Fibroblast of skin of right biceps (primary cell): ENCODE measurements at places on chromosomes 16 and 17.

GRCh38 chr17:77924757-77925336 lies 33.7 kb upstream of the TNRC6C start:
- DNase-seq = peak; percentile 35

DNA sequence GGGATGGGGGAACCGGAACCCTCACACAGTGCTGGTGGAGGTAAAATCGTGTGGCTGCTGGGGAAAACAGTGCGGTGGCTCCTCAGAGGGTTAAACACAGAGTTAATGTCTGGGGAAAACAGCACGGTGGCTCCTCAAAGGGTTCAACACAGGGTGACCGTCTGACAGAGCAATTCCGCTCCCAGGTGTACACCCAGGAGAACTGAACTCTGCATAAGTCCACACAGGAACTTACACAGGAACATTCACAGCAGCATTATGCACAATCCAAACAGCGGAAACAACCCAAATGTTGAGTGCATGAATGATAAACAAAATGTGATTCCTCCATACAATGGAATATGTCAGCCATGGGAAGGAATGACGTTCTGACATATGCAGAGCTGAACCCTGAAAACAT lies 51.4 kb downstream of the CCDC57 start:
- DNase-seq = no peak

GRCh38 chr16:4583906-4584305 lies 27.8 kb downstream of the C16orf96 start:
- DNase-seq = no peak

GRCh38 chr17:10091046-10091445 lies 107.4 kb downstream of the GAS7 start:
- DNase-seq = peak; percentile 62

DNA sequence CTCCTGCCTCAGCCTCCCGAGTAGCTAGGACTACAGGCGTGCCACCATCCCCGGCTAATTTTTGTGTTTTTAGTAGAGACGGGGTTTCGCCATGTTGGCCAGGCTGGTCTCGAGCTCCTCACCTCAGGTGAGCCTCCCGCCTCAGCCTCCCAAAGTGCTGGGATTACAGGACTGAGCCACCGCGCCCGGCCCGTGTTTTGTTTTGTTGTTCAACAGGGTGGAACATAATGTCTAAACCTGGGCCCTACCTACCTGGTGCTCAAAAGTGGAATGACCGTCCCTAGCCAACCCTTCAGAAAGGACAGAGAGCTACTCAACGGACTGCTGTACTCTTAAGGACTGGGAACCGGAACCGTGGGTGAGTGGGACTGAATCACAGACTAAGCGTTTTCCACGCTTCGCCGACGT lies 772 bp upstream of the KIF22 start:
- DNase-seq = no peak

DNA sequence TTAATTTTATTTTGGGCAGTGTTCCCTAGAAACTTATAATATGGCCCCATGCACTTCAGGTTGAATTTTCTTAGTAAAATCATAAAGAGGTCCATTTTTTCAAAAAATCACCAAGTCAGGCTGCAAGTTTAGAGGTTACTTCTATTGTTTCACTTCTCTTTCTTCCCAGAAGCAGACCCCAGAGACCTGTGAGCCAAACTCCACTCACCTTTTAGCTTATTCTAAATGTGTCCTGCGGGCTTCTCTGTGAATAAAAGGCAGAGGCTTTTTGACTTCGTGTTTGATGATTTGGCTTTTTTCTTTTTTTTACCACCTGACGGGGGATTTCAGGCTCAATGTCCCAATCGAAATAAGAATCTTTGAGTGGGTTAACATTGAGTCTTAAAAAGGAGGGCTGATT lies 7.4 kb downstream of the PRKCB start:
- DNase-seq = no peak

GRCh38 chr16:79296491-79296890 lies 304.0 kb downstream of the MAF start:
- no peak for DNase-seq

DNA sequence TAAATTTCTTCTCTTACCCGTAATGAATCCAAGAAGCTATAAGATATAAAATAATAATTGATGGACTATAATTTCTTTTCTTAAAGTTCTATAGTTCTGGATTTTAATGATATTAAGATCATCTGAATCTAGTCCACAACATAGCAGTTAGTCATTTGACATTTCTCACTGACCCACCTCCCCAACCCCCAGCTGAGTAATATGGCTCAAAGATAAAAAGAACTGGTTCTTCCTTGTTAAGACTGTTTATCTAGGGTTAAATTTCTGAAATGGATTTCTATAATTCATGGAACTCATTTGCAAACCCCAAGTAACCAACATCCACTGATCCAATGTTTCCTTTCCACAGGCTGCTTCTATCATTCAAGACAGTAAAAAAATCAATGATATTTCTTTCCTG lies 133.9 kb upstream of the SOX9 start:
- DNase-seq = peak; percentile 17

DNA sequence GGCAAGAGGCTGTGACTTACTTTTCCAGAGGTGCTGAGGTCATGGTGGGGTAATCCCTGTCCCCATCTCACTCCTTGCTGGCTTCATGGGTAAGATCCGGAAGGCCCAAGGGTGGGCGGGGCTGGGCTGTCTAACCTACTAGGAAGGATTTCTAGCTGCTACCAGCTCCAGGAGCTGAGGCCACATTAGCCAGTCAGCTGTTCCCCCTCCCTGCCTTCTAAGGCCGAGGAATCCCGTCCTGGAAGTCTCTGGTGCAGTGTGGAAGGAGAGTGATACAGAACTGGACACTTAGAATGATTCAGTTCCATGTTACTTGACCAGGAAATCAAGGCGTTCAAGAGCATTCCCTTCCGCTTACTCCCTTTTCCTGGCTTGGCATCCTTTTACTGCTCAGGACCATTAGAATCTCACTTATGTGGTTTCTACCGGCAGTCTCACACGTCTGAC lies 8.9 kb downstream of the GNGT2 start:
- DNase-seq = peak; percentile 85

DNA sequence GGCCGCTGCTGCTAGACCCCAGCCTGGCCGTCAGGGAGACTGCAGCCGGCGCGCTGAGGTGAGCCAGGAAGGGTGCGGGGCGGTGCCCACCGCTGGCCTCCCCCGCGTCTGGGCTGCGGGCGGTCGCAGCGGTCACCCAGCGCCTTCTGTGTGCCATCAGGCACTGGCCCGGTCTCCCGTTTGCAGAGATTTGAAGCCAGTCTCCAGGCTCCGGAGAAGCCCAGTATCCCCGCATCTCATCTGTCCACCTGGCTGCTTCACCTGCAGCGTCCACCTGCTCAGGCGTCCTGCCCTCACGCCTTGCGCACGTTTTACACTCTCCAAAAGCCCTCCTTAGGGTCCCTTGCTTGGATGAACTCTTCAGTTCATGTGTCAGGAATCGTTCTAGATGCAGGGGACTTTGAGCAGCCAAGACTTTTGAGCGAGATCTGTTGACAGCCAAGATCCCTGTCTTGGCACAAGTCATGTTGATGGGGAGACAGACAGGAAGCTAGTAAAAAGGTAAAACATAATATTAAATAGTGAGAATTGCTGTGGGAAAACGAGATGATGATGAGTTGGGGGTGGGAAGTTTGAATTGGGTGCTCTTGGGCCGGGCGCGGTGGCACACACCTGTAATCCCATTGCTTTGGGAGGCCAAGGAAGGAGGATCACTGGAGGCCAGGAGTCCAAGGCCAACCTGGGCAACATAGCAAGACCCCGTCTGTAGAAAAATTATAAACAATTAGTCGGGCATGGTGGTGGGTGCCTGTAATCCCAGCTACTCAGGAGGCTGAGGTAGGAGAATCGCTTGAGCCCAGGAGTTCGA lies 916 bp downstream of the HEATR3 start:
- no peak for DNase-seq

- no peak for DNase-seq
These were observed 58.5 kb downstream of the LMF1 start for GRCh38 chr16:912322-912683.

DNA sequence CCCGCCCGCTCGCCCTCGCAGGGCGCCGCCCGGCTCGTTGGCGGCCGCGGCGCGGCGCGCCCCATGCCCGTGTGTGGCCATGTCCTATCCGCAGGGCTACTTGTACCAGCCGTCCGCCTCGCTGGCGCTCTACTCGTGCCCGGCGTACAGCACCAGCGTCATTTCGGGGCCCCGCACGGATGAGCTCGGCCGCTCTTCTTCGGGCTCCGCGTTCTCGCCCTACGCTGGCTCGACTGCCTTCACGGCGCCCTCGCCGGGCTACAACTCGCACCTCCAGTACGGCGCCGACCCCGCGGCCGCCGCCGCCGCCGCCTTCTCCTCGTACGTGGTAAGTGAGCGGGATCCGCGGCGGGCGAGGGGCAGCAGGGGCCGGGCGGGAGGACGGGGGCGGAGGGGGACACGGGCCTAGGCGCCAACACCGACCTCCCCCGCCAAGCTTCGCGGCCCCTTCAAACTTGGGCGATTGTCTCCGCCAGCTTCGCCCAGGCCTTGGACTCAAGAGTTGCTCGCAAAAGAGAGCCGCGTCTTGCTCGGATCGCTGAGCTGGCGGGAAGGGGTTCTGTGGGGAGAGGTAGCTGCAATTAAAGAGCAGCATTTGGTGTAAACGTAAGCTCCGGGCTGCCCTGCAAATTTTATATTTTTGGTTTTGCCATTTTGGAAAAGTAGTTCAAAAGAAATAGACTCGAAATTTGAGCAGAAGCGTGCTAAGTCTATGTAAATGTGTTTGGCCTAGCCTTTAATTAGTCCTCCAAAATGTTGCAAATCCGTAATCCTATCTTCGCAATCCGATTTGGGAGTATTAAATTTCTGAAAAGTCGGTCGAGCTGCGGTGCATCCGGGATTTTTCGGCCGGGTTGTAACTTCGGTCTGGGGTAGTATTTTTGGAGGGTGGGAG lies 702 bp downstream of the IRX5 start:
- peak; percentile 45 for DNase-seq

DNA sequence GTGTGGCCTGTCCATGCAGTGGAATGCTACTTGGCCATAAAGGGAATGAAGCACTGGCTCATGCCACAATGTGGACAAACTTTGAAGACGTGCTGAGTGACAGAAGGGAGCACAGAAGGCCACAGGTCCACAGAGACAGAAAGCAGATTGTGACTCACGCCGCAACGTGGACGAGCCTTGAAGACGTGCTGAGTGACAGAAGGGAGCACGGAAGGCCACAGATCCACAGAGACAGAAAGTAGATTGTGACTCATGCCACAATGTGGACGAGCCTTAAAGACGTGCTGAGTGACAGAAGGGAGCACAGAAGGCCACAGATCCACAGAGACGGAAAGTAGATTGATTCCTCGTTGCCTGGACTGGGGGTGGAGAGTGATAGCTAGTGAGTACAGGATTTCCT lies 19.2 kb downstream of the ZC3H18 start:
- DNase-seq = no peak

- DNase-seq = no peak
These were observed 120.2 kb downstream of the SMG6 start for GRCh38 chr17:2183346-2183745.

DNA sequence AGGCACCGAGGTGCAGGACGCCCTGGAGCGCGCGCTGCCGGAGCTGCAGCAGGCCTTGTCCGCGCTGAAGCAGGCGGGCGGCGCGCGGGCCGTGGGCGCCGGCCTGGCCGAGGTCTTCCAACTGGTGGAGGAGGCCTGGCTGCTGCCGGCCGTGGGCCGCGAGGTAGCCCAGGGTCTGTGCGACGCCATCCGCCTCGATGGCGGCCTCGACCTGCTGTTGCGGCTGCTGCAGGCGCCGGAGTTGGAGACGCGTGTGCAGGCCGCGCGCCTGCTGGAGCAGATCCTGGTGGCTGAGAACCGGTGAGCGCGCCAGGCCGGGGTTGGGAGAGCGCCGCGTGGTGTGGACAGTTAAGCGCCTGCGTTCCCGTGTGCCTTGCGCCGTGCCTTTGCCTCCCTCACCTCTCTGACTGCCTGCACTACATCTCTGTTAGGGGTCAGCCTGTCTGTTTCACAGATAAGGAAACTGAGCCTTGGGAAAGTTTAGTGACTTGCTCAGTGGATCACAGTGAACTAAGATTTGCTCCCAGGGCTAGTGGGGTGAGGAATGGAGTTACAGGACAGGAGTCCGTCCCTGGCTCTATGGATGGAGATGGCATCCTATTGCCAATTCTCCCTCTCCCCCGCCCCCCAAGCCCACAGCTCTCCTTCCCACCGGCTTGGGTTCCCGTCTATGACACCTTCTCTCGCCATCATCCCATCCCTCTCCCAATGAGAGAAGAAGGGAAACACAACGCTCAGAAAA lies 880 bp downstream of the SARM1 start:
- DNase-seq = peak; percentile 34

- DNase-seq = peak; percentile 95
These were observed 27.7 kb downstream of the SRL start for GRCh38 chr16:4214215-4214621.

GRCh38 chr17:61461586-61461966 lies 9.4 kb downstream of the TBX4 start:
- DNase-seq = no peak

DNA sequence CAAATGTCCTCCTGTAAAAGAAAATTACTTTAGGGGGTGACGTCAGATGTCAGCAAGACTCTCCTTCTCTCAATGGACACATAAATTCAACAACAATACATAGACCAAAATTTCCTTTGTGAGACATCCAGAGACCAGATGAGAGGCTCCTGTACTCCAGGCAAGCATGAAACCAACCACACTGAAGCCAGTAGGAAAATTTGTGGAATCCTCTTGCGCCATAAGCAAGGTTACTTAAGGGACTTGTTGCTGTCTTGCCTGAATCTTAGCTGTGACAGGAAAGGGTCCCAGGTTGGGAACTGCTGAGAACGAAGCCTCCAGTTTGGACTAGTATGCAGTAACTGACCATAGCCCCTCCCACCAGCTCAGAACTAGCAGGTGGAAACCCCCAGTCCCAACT lies 56.0 kb downstream of the CEP112 start:
- DNase-seq = no peak

GRCh38 chr16:30903002-30903401 lies 6.6 kb downstream of the CTF1 start:
- no peak for DNase-seq

DNA sequence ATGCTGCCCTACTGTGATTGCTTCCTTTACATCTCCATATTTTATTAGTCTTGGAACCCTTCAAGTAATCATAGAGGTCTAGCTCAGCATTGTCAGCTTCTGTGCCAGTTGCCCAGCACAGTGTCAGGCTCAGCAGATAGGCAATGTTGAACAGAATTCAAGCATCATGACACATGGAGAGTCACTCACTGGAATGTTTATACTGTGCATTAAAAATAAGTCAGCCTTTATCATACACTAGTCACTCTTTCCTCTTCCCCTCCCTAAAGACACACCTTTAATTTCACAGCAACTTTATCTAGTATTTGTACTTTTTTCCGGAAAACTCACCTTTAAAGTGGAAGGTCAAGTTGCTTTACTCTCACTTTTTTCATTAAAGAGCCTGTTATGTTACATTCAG lies 253.8 kb upstream of the CDH11 start:
- DNase-seq = peak; percentile 78

DNA sequence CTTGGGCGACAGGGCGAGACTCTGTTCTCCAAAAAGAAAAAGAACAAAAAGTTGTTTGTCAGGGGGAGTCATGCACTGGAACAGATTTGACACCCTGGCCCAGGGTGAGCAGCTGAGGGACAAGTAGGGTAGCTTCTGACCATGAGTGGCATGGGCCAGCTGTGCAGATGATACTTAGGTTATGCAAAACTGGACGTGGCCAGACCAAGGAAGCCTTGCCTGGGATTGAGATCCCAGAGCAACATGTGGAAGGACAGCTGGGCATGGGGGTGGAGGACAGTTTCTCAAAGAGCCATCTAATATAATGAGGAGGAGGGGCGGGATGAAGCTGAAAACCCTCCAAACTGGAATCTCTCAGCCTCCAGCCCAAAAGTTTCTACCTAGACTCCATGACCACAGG lies 19.6 kb upstream of the SLC35B1 start:
- DNase-seq = no peak
